Activated CD4-positive, alpha-beta T cell treated with anti-CD3 and anti-CD28 coated beads, Interleukin-2, amount 10 ng/mL, durations not matched to agents 24 days and 14 days (primary cell): ENCODE measurements at places on chromosomes 2 and 18. TPM values are rescaled to one million over a fixed set of nuclear protein-coding genes. Genes with fewer than 3 reads are reported as not detected.

Gene C1QL2
- not detected in 2 replicates for total RNA-seq

Gene SPHKAP
- total RNA-seq, result not detected in 2 replicates

Gene PPM1G
- total RNA-seq, result 165 and 167 TPM in 2 replicates

Gene GYPC
- 120 and 122 TPM in 2 replicates for total RNA-seq

GRCh38 chr2:144751142-144751905 lies 231.4 kb upstream of the ZEB2 start:
- no peak overlapping the region for H3K27ac ChIP-seq
- DNase-seq, result no peak
- H3K27me3 ChIP-seq, result no peaks in the 10 kb centered on the region
- no peaks in the 10 kb centered on the region for H3K4me1 ChIP-seq
- no peak overlapping the region for H3K4me3 ChIP-seq
- H3K36me3 ChIP-seq, result no peaks in the 10 kb centered on the region

GRCh38 chr2:60047944-60048525 lies 505.4 kb downstream of the BCL11A start:
- H3K36me3 ChIP-seq, result no peaks in the 10 kb centered on the region
- no peaks in the 10 kb centered on the region for H3K27me3 ChIP-seq
- H3K4me3 ChIP-seq, result no peak overlapping the region
- H3K27ac ChIP-seq, result no peak overlapping the region
- H3K4me1 ChIP-seq, result no peaks in the 10 kb centered on the region

DNA sequence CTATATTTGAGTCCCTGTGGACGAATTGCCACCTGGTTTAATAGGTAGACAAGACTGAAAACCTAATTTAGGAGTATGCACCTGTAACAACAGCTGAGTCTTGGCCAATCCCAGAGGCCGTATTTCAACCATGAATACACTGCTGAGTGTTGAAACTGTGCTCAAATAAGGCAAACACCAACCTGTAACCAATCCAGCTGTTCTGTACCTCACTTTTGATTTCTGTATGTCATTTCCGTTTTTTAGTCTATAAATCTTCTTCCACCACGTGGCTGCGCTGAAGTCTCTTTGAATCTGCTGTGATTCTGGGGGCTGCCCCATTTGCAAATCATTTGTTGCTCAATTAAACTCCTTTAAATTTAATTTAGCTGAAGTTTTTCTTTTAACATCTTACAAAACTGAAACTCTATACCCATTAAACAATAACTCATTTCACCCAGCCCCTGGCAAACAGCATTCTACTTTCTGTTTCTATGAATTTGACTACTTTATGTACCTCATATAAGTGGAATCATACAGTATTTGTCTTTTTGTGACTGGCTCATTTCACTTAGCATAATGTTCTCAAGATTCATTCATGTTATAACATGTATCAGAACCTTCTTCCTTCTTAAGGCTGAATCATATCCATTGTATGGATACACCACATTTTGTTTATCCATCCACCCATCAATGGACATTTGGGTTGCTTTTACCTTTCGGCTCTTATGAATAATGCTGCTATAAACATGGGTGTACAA lies 7.5 kb upstream of the YPEL5 start:
- peaks cover 5% of the 10 kb centered on the region for H3K27me3 ChIP-seq
- no peaks in the 10 kb centered on the region for H3K36me3 ChIP-seq
- H3K27ac ChIP-seq, result peak overlapping the region; percentile 62
- peak; percentile 71 for DNase-seq
- peaks cover 7% of the 10 kb centered on the region for H3K4me1 ChIP-seq

DNA sequence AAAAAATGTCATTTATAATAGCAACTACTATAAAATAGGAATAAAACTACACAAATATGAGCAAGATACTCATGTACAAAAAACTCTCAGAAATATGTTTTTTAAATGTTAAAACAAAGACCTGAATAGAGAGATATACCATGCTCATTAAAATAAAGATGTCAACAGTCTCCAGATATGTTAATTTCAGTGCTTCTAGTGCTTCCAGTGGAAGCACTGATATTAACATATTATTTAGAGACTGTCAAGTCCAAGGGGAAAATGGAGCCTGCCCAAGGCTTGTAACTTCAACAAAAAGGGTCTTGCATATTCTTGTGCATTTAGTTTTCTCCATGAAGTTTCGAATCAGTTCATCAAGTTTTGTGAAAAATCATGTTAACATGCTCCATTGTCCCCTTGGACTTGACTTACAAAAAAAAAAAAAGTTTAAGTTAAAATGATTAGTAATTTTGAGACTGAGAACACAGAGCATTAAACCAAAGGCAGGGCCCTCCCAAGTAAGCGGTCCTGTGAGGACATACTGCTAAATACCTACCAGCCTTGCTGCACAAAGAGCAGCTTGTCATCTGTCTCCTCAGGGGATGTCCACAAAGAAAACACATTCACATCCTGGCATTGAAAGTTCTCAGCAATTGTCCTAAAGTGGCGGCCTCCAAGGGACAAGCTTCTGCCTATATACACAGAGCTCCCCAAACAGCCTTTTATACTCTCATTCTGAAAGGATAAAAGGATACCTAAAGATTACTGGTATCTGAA lies 501.9 kb upstream of the CHAC2 start:
- H3K4me3 ChIP-seq, result no peak overlapping the region
- no peak for DNase-seq
- no peaks in the 10 kb centered on the region for H3K36me3 ChIP-seq
- no peaks in the 10 kb centered on the region for H3K27me3 ChIP-seq
- H3K4me1 ChIP-seq, result no peaks in the 10 kb centered on the region

DNA sequence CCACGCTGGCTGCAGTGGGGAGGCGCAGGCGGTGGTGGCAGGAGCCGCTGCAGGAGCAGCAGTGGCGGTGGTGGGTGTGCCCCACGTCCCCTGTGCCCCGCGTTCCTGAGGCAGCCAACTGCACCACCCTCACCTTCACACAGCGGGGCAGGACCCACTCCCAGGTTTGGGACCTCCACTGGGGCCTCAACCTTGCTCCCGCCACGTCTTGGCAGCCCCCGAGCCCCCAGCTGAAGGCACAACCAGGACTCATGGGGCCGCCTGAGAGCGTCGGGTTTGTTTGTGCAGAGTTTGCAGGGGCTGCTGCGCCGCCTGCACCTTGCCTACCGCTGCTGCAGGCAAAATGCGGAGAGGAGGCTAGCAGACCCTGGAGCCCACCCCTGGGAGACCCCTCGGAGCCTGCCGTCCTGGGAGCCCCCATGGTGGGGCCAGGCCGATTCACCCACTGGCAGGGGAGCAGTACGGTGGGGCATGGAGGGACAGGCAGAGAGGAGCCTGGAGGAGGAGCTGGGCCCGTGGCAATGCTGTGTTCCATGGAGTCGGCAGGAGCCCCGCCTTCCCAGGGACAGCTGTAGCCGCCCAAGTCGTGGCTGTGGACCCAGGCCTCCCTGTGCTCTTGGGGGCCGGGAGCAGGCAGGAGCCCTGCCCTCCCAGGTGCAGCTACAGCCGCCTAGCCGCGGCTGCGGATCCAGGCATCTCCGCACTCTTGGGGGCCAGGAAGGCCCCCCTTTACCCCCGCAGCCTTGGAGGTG lies 14.7 kb upstream of the EML6 start:
- H3K27me3 ChIP-seq, result peaks cover 55% of the 10 kb centered on the region
- H3K4me3 ChIP-seq, result peak overlapping the region; percentile 50
- DNase-seq, result no peak
- H3K36me3 ChIP-seq, result peaks cover 1% of the 10 kb centered on the region
- no peaks in the 10 kb centered on the region for H3K4me1 ChIP-seq

DNA sequence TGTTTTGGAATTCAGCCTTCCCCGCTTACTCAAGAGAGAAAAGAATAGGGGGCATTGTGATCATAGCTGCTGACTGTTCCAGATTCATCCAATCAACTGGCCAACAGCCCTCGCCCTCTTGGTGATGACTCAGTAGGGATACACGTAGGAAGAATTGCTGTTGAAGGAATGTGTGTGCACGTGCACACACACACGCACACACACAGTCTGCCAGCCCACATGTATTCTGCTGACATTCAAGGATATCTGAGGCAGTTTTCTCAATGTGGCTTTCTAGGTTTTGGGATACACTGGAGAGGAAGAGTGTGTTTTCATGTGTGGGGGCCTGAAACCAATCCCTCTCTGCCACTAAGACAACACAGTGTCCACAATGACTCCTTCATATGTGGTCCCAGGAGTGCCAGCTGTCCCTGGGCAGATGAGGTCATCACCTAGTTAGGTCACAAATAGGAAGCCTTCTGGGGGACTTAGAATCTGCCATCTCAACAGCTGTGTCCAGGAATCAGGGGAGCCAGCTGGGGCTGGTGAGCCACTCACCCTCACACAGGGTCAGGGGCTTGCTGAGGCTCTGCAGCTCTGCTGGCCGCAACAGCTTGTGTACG lies 352.6 kb downstream of the SS18 start:
- H3K27ac ChIP-seq, result no peak overlapping the region
- H3K27me3 ChIP-seq, result no peaks in the 10 kb centered on the region
- no peak for DNase-seq
- H3K4me1 ChIP-seq, result no peaks in the 10 kb centered on the region

DNA sequence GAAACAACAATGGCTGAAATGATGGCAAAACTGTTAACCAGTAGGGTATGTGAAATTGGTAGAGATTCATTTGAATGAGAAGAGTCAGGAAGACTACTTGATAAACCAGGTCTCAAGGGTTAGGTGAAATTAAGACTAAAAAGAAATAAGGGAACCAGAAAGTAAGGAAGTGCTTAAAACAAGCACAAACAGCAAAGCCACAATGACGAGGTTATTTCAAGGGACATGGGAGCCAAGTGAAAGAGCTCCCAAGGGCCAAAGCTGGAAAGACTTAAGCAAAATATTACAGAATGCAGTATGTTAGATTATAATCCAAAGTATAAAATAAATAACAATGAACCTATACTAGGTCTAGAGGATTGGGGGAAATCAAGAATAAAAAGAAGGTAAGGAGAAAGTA lies 19.3 kb upstream of the CD302 start:
- peaks cover 8% of the 10 kb centered on the region for H3K36me3 ChIP-seq
- no peak for DNase-seq
- H3K27ac ChIP-seq, result no peak overlapping the region
- no peaks in the 10 kb centered on the region for H3K27me3 ChIP-seq
- no peak overlapping the region for H3K4me3 ChIP-seq
- H3K4me1 ChIP-seq, result peaks cover 3% of the 10 kb centered on the region
